ENCODE measurements at places on chromosomes 6 and 20.

DNA sequence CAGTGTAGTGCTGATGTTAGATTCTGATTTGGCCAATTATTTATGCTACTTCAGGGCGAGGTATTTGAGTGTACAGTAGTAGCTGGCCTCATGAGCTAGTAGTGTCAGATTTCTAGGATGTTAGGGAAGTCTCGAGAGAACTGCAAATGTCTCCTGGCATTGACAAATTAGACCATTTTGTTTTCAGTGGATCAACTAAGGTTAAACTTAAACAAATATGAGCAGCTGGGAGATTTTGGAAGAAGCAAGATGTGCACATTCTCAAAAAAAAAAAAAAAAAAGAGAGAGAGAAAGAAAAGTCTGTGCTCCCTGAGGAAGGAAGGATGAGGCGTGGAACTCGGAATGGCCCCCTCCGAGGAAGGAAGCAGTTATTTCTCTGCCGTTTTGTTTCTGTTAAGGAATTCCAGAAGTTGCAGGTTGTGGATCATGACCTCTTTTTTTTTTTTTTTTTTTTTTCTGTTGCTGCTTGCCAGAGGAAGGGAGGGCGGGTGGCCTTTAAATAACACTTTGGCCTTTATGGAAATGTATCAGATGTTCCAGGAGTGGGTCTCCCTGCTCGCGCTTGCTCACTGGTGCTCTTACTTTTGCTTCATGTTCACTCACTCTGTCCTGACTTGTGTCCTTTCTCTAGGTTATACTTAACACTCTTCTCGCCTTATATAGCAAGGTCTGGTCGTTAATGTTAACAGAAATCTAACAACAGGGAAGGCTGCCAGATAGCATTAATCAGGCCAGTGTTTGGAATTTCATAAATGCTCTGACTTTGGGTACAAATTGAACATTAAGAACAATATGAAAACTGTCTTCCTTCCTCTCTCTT, 124.4 kb downstream of the TCP11 start:
- no peak for DNase-seq

- DNase-seq: no peak
Measured at GRCh38 chr20:36279776-36280175, 26.4 kb upstream of the DLGAP4 start.

DNA sequence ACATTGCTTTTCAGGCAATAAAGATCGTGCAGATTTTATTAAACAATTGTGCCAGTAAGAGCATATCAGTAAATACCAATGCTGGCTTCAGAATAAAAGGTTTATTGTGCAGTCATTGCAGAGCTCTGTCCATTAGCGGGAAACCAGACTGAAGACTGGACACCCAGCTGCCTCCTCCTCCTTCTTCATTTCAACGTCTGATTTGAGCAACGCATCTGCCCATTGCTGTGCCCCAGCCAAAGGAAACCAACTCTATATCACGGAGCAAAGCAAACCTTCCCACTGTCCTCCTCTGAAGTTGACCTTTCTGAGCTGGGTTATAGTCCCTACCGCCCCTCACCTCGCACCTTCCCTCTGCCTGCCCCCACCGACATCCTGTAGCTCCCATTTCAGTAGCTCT, 80.8 kb downstream of the SLC22A23 start:
- DNase-seq: no peak

DNA sequence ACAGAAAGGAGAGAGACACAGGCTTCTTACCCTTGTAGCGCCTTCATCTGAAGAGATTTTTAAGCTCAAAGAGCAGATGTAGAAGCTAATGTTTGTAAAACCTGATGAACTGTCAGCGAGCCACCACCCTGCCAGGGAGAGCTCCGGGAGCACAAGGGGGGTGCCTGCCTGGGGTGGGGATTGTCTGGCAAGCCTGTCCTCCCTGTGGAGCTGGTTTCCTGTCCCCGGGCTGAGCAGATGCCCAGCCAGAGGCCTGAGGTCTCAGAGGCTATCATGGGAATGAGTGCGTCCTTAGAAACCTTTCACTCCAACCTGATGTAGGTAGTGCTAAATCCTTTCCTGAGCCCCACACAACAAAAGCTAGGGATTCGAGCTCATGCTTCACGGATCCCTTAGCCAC, 41.9 kb upstream of the NR2E1 start:
- no peak for DNase-seq

GRCh38 chr6:139690007-139690406, 315.6 kb upstream of the CITED2 start:
- DNase-seq: no peak

GRCh38 chr20:24151621-24152294, 163.2 kb upstream of the GGTLC1 start:
- DNase-seq: no peak

- no peak for DNase-seq
Measured at GRCh38 chr6:72238900-72239299, 352.6 kb downstream of the RIMS1 start.

DNA sequence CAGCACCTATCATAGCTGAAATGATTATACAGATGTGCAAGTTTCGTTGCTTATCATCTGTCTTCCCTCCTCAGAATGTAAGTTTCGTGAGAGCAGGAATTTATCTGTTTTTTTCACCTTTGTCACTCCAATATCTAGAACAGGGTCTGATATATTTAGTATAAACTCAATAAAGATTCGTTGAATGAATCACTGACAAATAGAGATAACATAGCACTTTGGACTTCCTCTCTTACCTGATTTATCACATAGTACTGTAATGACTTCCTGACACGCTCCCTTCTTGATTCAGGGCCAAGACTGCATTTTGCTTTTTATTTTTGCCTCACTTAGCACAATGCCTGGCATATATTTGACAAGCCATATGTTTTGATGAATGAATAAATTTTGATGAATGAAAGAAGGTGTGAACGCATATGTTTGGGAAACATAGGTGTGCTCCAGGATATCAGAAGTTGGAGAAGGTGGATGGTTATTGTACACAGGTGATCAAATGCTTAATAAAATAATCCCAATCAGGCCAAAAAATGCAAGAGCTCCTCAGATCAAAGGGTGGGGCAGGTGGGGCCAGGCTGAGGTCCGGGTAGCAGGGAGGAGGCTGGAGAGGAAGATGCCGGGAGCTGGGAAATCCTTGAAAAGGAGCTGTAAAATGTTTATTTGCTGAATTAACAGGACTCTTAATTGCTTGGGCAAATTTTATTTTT, 33.0 kb downstream of the PIM1 start:
- DNase-seq: no peak

DNA sequence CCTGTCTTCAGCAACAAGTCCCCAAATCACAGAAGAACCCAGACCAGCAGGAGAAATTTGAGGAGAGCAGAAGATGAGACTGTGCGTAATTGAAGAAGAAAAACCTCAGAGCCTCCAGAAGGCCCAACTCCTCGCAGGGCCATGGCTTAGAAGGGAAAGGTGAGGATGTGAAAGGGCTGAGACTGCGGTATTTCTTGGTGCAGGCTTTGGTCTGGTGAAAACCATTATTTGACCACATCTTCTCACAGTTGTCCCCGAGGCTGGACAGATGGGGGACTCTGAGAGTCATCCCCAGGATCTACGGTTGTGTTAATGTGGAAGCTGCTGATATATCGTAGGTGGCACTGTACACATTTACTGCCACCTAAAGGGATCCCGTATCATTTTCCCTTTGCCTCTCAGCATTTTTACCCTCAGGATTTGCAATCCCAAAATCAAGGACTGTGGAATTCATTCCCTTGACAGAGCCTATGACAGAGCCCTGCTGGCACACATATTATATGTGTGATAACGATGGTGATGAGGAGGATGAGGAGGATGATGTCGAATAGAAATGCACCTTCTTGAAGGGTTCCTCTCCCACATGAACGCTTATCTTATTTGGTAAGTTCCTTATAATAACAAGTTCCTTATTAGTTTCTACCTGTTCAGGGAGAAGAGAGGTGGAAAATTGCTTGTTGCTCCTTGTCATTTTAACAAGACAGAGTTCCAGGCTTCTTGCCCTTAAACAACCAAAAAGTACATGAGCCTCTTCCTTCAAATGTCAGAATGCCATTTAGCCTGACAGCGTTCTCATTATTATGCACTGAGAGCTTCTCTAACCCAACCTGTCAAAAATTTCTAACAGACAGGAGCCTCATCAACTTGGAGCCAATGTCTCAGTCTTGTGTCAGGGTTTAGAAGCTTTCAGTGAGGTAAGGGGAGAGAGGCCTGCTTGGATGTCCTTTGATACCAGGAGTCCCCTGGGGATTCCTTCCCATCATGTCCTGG, 135.8 kb downstream of the PXDC1 start:
- DNase-seq: peak; percentile 52

- no peak for DNase-seq
Measured at GRCh38 chr20:62702895-62703852, 5.5 kb upstream of the NTSR1 start.

- no peak for DNase-seq
Measured at GRCh38 chr6:41561931-41562911, 16.0 kb downstream of the FOXP4 start.

DNA sequence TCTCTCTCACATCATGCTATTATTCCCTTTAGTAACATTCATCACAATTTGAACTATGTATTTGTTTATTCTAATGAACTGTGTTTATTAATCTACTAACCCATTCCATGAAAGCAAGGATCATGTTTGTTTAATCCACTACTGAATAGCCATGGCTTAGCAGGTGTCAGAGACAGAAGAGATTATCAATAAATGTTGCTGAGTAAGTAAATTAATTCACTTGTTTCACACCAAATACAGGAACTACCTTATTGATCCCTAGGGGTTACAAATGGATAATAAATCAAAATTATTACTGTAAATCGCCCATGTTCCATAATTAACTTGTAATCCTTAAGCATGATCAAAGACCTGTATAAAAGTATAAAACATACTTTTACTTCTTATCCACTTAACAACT, 76.6 kb downstream of the PHIP start:
- DNase-seq: no peak

GRCh38 chr20:49865559-49865958, 49.8 kb downstream of the SPATA2 start:
- DNase-seq: no peak

DNA sequence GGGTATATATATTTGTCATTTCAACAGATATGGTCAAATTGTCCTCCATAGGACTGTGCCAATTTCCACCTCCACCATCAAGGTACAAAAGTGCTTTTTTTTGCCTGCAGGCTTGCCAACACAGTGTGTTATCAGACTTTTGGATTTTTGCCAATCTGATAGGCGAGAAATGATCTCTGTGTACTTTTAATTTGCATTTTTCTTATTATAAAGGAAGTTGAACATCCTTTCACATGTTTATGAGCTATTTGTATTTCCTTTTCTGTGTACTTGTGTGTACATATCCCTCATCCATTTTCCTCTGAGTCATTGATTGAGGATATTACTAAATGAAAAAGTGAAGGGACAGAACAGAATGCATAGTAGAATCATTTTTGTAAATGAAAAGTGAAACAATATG, 39.0 kb upstream of the PTPN1 start:
- DNase-seq: no peak

DNA sequence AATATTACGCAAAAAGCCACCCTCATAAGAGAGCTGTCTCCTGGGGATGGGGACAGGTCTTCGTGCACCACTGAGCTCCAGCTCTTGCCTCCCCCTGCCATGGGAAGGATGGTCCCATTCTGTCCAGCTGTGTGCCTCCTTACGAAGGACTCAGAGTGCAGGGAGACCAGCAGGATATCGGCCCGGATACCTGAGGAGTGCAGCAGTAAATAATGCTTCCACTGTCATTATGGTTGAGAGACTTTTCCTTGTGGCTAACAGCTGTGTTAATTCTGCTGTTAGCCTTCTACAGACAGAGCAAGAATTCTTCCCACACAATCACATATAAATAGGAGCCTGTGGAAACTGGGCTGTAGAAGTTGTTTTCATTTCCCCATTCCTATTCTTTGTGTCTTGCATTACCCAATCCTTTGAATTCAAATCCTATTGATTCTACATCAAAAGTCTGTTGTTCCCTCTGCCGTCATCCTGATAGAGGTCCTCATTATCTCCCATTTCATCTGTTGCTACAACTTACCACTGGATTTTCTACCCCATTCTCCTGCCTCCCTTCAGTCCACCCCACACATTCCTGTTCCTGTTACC, 364.6 kb upstream of the SOX4 start:
- no peak for DNase-seq

DNA sequence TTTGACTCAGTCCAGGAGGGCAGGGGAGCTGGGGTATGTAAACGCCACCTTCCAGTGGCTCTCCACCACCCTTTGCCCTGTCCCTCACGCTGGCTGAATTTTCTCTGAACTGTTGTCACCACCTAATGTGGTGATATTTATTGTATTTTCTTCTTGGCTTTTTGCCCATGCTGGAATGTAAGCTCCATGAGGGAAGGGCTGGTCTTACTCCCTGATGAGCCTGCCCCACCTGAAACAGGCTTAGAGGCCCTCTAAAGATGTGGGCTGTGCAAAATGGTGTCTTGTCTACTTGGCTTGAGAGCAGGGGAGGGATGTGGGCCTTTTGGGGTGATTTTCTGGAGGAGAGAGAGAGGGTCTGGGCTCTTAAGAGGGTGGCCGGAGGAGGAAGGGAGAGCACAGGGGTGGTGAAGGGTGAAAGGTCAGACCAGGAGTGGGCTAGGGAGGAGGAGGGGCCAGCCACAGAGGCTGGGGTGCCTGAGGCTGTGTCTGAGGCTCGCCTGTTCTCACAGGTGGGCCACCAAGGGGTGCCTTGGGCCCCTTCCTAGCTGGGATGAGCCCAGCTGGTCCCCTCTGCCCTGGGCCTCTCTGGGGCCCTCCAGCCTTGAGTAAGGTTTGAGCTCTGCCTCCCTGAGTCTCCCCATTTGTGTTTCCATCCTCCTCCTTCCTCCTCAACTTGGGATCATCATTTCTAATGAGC, 37.3 kb downstream of the SPDEF start:
- DNase-seq: no peak

- no peak for DNase-seq
Measured at GRCh38 chr6:88048578-88048977, 937 bp downstream of the SPACA1 start.

DNA sequence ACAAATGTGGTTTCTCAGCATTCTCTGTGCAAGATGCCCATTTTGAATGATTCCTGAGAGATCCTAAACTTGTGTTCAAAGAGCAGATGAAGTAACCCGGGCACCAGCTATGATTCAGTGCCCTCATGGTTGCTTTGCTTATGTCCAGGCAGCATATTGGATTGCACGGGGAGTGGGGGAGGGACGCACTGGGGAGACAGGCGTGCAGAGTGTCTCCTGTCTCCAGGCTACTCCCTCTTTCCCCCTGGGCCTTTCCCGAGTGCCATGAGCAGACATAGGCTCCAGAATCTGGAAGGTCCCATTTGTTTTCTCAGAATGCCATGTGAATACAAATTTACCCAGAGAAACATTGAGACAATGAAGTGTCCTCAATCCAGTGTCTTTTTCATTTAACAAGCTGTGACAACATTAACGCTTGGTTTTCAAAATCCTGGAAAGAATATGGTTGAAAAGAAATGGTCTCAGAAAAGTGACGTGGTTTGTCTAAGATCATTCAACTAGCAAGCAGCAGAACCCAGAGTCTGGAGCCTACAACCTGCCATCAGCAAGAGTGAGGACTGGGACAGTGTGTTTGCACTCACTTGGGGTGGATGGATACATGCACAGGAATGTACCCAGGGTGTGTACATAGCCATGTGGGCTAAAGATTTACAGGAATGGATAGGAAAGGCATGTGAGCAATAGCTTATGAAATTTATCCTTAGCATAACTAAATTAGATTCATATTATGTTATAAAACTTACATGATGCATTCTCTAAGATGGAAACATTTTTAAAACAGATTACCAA, 4.2 kb downstream of the SYNDIG1 start:
- no peak for DNase-seq
